Astrocyte (in vitro differentiated cells and primary cell): ENCODE measurements at places on chromosomes 3 and 15. TPM values are rescaled to one million over a fixed set of nuclear protein-coding genes. Genes with fewer than 3 reads are reported as not detected.

The BFSP2 gene
- total RNA-seq, result not detected in 2 replicates

The FETUB gene
- not detected in 2 replicates for total RNA-seq

The SUMF1 gene
- total RNA-seq, result 17.4 and 22.2 TPM in 2 replicates

The RSL24D1 gene
- 71.4 and 76.1 TPM in 2 replicates for total RNA-seq

The CSK gene
- 45.4 and 49.8 TPM in 2 replicates for total RNA-seq

The RTP1 gene
- not detected in 2 replicates for total RNA-seq

The ZMYND10 gene
- total RNA-seq, result 0.39 and 0.55 TPM in 2 replicates

The CHRM5 gene
- total RNA-seq, result 0.07 TPM in 1 of 2 replicates, not detected in the other

The MYEF2 gene
- 17.4 and 22.6 TPM in 2 replicates for total RNA-seq

The SH3GL3 gene
- 2.5 and 2.7 TPM in 2 replicates for total RNA-seq

GRCh38 chr15:73601451-73602445 is 31.4 kb downstream of the NPTN start:
- peak; percentile 42 for DNase-seq

- no peak for DNase-seq
Measured at GRCh38 chr15:23446215-23447106, 582 bp downstream of the GOLGA6L2 start.

- DNase-seq, result no peak
Measured at GRCh38 chr3:4724051-4724629, 231.0 kb downstream of the ITPR1 start.

DNA sequence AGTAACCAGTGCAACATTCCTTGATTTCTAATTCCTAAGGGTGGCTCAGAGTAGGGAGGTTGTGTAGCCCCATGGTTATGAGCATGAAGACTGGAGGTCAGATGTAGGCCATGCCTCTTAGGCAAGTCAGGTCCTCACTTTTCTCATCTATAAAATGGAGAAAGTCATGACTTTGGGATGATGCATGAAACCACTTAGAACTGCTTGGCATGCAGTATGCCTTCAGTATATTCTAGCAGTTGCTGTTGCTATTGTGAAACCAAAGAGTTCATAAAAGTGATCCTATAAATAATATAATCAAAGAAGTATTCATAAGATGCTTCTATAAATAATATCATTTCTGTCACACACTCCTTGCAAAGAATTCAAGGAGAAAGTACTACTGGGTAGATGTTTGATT is 65.5 kb downstream of the TMEM108 start:
- DNase-seq, result no peak

DNA sequence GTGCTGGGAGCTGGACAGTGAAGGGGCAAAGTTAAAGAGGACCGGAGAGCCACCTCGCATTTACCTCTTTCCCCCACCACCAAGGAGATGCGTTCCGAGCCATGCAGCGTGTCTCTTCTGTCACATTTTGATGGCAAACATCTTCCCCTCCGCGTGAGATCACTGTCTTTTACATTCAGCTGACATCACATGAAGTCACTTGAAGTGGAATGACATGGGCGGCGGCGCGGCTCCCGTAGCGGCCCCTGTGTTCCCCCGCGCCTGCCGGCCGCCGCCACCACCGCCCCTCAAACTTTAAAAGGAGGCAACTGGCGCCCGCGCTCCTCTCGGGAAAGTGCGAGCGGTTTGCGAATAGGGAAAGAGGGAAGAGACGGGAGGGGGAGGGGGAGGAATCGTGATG is at the start of gene FEZF2:
TSS of gene FEZF2 (minus strand) at position 336 of the 400 bp plus-strand sequence. CDS start 682 bp downstream, outside the sequence.
- DNase-seq, result no peak

DNA sequence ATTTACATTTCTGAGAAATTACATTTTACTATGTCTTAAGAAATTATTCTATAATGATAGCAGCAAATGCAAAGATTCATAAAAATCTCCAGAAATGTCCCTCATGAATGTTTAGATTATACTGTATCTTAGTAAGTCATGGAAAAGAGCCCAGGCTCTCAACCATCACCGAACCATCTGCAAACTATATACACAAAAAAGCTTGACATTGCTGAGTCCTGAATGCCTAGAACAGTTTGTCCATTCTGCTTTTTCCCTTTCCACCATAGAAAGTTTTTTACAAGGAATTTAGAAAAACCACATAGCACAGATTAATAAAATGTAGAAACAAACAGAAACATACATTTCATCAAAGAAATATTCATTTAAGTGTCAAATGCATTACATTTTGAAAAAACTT is 83.6 kb downstream of the MYO9A start:
- no peak for DNase-seq

- DNase-seq, result no peak
Measured at GRCh38 chr3:177351757-177352158, 154.5 kb upstream of the TBL1XR1 start.

- DNase-seq, result peak; percentile 20
Measured at GRCh38 chr3:41131224-41131623, 68.1 kb upstream of the CTNNB1 start.

- no peak for DNase-seq
Measured at GRCh38 chr3:127395663-127396355, 108.0 kb upstream of the PRR20G start.

DNA sequence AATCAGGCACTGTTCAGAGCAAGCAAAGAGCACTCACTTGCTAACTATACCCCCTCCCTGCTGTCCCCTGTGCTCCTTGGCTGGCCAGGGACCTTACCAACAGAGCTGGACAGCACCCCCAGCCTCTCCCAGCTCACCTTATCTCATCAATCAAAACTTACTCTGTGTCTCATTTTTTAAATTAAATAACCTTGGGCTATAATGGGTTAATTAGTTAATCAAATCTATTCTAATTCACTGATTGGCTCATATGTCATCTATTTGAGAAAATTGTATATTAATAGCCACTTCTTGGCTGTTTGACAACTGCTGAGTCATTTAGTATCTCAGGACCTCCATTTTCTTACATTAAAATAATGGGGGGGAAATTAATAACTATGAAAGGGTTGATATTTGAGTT is 22.9 kb downstream of the IL5RA start:
- DNase-seq, result no peak

- no peak for DNase-seq
Measured at GRCh38 chr3:64805248-64805647, 117.4 kb upstream of the ADAMTS9 start.

DNA sequence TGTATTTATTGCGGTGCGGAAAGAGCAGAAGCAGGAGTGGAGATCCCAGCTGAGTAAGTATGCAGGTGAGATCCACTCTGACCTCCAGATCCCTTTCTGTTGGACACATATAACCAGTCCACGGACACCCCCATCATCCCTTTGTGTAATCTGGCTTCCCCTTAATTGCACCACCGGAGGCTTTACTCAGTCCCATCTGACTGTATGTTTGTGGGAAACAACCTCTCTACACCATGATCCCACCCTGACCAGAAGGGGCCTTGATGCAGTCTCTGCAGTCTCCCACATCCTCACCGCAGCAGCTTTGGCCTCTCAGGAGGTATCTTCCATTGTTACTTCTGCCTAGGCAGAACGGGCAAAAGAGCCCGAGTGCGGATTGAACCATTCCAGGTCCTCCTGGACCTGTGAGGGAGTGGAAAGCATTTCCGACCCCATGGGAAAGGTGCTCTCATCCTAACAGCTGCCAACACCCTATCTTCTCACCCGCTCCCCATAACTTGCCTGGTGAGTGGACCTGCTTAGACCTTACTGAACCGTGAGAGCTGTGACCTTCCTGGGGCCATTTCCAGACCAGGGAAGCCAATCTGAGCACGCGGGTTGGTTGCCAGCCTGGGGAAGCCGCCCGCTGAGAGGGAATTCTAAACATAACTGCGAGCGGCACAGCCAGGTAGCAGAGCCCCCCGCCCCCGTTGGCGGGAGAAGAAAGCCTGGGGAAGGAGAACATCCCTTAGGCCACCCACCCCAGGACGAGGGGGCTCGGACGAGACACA is 1.1 kb downstream of the SLCO2A1 start:
- no peak for DNase-seq

DNA sequence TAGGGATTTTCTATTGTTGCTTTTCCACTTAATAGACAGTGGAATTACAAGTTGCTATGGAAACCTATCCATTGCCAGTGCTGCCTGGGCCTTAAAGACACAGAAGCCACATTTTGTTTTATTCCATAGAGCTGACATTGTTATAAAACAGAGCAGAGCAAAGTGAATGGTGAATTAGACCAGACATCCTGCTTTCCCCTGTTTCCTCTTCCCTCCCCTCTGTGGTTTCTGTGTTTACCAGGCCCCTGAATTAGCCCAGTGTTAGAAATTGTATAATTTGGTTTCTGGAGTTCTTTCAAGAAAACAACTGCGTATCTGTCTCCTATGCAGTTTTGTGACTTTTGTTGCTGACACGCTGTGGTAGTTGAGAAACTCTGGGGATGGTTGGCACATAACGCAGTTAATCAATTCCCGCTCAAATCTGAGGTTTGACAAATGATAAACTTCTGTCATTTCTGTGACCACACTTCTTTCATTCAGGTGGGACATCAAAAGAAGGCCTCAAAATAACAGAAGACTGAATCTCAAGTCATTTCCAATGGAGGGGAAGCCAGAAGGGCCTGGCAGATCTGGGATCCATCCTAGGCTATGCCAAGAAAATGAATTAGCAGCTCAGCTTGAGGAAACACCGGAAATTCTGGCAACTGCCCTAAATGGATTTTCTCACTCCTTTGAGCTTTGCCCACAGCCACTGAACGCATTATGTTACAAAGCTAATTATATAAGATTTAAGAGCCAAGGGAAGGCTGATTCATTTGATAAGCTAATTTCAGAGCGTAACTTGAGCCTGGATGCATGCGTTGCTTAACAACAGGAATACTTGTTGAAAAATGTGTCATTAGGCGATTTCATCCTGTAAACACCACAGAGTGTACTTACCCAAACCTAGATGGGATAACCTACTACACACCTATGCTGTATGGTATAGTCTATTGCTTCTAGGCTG is 46.9 kb downstream of the NR1D2 start:
- DNase-seq, result peak; percentile 73

DNA sequence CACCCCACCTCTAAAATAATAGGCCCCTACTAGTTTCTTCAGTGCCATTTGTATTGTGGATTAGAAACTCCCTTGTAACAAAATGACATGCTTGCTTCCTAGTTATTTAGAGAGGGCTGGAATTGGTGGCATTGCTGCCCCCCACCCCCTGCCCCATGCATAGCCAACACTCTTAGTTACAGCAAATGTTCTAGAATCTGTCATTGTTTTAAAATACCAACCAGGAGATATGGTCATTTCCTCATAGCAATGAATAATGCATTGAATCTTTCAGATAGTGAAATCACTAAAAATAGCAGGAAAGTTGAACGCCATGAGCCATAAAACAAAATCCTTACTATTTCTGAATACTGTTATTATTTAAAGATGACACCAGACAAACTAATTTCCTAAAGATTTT is 292.5 kb downstream of the ARPP21 start:
- no peak for DNase-seq

DNA sequence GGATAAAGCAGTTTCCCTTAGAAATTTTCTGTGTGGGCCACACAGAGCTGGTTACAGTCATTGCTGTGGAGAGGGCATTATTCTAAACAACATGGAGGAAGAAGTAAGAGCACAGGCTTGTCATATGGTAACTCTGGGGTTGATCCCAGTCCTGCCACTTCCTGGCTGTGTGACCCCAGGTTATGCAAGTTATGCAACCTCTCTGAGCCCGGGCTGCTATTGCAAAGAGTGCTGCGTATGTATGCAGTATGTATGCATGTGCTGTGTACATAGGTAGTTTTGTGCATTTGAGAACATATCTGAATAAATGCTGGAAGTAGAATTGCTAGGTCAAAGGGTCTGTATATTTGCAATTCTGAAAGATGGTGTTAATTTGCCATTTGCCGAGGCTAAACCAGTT is 9.2 kb downstream of the SPSB4 start:
- DNase-seq, result no peak

DNA sequence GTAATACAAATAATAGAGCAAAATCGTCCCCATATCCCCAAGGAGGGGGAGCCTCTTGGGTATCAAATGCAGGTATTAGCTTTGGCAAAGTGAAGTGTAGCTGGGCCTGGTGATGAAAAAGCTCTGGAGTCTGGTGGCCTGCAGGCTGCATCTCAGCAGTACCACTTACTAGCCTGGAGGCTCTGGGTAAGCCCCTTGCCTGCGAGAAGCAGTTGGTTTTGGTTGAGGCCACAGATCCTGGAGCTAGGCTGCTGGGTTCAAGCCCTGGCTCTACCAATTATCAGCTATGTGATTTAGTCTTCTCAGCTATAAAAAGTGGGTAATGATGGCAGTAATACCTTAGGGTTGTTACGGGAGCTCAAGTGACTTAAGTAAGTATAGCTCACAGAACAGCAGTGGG is 6.1 kb downstream of the KCNAB1 start:
- no peak for DNase-seq

DNA sequence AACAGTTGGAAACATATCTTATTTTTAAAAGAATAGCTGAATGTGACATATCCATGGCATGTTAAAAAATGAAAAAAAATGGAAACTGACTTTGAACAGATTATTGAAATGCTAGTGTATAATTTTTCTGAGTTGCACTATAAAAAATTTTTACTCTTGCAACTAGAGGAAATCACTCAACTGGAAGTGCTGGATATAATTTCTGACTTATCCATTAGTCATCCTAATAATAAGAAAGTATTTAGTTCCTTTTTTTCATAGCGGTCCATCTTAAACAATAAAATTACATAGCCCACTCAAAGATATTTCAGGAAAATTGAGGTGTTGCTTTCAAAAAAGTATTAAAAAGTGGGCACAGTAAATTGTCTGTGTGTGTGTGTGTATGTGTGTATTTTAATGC is 80.7 kb downstream of the MBNL1 start:
- peak; percentile 33 for DNase-seq

GRCh38 chr15:86165265-86166211 is 85.9 kb downstream of the AGBL1 start:
- peak; percentile 80 for DNase-seq

GRCh38 chr3:72338942-72339669 is 509.1 kb downstream of the SHQ1 start:
- DNase-seq, result peak; percentile 98

DNA sequence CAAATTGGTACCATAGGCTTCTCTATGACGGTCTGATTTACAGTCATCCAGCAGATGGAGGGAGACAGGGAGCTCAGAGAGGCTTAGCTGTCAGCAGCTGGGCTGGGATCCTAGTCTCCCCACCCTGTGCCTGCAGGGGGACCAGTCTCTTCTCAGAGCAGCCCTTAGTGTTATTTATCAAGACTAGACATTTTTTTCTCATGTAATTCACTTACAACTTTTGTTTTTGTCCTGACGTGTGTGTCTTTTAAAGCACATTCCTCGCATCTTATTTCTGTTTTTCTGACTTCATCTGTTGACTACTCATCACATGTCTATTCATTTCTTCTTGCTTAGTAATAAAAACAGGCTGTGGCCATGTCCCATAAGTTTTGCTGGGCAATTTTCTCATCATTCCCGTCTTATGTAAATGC is 116.1 kb downstream of the KLF13 start:
- peak; percentile 88 for DNase-seq

- no peak for DNase-seq
Measured at GRCh38 chr3:116046350-116046749, 398.9 kb downstream of the LSAMP start.

GRCh38 chr15:71385457-71385856 is 270.2 kb downstream of the THSD4 start:
- DNase-seq, result peak; percentile 6
